GDM1 (cell line): ENCODE measurements at places on chromosomes 1 and 21.

- DNase-seq: no peak
Measured at GRCh38 chr1:41941381-41941780, 22.7 kb upstream of the HIVEP3 start.

DNA sequence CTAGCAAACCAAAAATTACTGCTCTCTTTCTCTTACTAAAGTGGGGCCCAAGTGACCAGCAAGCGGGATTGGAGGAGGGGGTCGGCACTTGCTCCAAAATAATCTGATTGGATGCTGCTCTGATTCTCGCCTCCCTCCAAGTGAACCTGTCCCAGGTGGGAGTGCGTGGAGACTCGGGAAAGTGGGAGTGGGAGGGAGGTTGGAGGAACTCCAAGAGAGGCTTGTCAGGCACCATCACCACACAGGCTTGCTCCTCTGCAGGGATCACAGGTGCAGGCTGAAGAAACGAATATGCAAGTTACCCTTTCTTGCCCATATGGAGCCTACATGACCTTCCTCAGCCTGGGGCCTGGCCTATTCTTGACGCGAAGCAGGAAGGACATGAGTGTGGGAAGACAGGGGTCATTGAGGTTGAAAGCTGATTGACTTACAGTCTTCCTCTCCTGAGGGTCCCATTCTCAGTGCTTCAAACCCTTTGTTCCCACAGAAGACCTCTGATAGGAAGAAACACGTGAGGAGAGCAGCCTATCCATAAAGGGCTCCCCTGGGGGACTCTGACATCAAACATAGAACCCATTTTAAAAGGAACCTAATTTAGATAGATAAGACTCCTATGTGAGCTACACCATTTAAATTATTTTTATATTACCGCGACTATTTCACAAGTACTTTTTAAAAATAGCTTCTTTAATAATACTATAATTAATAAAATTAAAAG is 14.2 kb downstream of the RGS8 start:
- no peak for DNase-seq

DNA sequence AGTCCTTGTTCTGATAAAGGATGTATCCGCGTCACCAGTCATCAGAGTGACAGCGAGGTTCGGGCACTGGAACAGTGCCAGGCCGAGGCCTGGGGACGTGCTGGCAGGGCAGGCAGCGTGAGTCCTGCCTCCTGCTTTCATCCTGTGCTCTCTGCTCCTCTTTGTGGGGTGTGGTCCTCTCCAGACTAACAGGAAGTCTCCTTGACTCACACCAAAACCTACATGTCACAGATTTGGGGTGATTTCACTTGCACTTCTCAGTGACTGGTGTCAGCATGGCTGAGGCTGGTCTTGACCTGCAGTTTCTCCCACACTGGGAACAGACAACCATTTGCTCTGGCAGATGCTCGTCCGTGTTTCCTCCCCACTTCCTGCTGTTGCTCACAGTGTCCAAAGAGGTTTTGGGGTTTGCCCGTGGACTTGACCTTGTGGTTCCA is 8.8 kb upstream of the NLRP3 start:
- no peak for DNase-seq

DNA sequence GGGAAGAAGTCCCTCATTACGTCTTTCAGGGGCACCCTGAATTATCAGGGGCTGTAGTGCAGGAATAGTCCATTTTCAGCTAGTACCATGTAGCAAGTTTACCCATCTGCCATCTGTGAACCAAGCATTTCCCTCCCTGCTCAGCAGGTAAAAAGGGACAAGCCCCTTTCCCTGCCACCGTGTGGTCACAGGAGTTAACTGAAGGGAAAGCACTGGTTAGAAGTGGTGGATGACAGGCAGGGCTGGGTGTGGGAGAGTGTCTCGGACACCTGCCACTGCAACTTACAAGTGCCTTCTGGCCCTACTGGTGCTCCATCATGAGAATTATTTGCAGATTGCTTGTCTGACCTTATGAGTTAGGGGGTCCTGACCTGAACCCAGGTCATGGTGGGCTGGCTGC is 32.0 kb upstream of the IGSF5 start:
- DNase-seq: no peak

GRCh38 chr1:61636376-61636775 is 88.6 kb downstream of the TM2D1 start:
- no peak for DNase-seq

- no peak for DNase-seq
Measured at GRCh38 chr1:234976861-234977680, 151.6 kb downstream of the TOMM20 start.

DNA sequence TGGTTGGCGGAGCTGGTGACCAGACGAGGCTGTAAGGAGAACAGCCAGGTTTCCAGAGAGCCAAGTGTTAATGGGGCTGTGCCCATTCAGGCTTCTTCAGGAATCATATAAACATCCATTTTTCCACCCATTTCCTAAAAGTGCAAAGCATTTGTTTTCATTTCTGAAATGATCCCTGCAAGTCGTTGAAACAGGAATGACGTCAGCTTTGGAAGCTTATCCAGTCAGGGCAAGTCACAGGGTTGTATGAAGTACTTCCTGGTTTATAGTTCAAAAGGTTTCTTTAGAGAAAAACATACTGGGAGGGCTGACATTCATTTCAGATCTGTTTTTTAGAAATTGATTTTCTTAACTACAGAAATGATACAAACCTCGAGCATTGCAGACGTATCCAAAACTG is 29.2 kb downstream of the IGSF5 start:
- no peak for DNase-seq

DNA sequence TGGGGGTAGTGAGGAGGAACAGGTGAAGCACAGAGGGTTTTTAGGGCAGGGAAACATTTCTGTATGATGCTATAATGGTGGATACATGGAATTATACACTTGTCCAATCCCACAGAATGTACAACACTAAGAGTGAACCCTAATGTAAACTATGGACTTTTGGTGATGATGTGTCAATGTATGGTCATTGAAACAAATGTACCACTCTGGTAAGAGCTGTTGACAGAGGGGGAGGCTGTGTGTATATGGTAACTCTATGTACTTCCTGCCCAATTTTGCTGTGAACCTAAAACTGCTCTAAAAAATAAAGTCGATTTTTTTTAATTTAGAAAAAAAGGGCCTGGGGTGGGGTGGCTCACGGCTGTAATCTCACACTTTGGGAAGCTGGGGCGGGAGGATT is 22.9 kb downstream of the ASAP3 start:
- no peak for DNase-seq

GRCh38 chr1:30733493-30733892 is 10.1 kb upstream of the MATN1 start:
- no peak for DNase-seq

- DNase-seq: peak; percentile 33
Measured at GRCh38 chr1:107840725-107841124, 124.3 kb downstream of the VAV3 start.
